Suprapubic skin (tissue), 4 donors: ENCODE measurements at places on chromosomes 7 and 10.

- DNase-seq, result no peak
Measured at GRCh38 chr10:19970256-19970655, 154.0 kb downstream of the PLXDC2 start.

- DNase-seq, result no peak
Measured at GRCh38 chr7:143245123-143245522, 18.1 kb upstream of the GSTK1 start.

- no peak for DNase-seq
Measured at GRCh38 chr7:9945131-9945530, 1028.5 kb upstream of the PHF14 start.

GRCh38 chr7:116583653-116584052 is 58.8 kb downstream of the CAV1 start:
- no peak for DNase-seq

GRCh38 chr7:51223505-51223904 is 93.1 kb downstream of the COBL start:
- DNase-seq, result no peak

- no peak for DNase-seq
Measured at GRCh38 chr7:80929619-80930018, 10.8 kb upstream of the SEMA3C start.

GRCh38 chr10:132265890-132266496 is 41.8 kb downstream of the STK32C start:
- no peak for DNase-seq

GRCh38 chr10:10797513-10797912 is 220.2 kb upstream of the CELF2 start:
- no peak for DNase-seq

DNA sequence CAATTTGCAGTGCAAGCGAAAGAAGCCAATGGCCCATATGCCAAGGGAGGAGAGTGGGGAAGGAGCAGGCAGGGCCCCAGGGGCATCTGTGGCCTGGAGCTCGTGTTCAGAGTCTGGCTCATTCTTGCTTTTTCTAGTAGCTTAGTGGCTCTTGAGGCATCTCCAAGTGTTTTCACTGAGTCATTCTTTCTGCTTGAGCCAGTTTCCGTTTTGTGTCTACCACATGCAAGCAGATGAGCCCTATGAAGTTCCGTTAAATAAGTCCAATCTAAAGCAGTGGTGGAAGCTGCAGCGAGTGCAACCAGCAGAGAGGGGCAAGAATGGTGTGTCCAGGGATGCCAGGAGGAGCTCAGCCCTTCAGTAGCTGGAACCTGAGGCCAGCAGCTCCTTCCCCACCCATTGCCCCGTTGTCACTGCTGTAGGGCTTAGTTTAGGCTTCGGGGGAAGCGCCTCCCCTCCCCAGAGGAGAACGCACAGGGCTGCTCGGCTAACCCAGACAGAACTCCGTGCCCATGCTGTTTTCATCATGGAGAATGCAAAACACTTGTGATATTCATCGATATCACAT is 57.4 kb upstream of the EBF3 start:
- no peak for DNase-seq

DNA sequence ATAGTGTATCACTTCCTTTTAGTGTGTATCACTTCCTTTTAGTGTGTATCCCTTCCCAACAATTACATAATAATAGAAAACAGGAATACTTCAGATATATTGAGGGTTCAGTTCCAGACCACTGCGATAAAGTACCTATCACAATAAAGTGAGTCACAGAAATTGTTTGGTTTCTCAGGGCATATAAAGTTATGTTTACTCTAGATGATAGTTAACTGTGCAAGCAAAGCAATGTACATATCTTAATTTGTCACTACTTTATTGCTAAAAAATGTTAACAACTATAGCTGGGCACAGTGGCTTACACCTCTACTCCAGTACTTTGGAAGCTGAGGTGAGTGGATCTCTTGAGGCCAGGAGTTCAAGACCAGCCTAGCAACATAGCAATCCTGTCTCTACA is 938.4 kb downstream of the CCSER2 start:
- DNase-seq, result no peak

DNA sequence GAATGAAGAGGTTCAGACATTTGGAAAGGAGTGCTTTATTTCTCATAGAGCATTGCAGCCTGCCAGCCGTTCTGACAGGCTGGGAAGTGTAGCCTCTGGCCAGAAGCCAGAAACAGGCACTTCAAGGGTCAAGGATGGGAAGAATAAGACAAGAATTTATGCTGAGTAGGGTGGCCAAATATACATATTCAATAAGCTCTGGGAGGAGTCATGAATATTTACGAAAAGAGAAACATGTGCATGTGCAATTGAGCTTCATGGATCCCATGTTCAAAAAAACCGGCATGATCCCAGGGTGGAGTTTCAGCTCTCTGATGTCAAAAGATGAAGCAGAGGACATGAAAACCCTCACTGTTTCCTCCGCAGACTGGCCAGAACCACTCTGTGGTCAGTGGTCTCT is 32.9 kb downstream of the TLX1 start:
- no peak for DNase-seq

GRCh38 chr10:23095966-23096801 is 805 bp downstream of the MSRB2 start:
- peak; percentile 74 for DNase-seq

DNA sequence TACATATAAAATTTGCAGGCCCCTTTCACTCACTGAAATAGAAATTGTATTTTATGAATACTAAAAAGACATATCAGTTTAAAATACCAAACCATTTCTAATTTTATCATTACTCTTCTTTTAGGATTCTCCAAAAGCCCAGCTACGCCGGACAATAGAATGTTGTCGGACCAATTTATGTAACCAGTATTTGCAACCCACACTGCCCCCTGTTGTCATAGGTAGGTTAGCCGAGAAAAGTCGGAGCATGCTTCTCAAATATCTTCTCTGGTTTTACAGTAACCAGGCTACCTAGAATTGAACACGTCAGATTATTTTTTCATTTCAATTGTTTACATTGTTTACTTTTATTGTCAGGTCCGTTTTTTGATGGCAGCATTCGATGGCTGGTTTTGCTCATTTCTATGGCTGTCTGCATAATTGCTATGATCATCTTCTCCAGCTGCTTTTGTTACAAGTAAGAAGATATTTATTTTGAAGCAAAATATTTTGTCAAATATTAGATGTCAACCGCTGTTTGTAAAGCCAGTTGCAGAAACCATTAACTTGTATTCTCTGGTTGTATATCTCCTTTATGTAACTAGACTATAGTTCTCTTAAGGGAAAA is 57.6 kb downstream of the MMRN2 start:
- DNase-seq, result no peak
